Mesenteric fat pad (tissue), 1 donor: ENCODE measurements at places on chromosomes 16 and 17. TPM values are rescaled to one million over a fixed set of nuclear protein-coding genes. Genes with fewer than 3 reads are reported as not detected.
A peak's percentile ranks its signal among the peaks of the same experiment; 100 is the strongest.

DNA sequence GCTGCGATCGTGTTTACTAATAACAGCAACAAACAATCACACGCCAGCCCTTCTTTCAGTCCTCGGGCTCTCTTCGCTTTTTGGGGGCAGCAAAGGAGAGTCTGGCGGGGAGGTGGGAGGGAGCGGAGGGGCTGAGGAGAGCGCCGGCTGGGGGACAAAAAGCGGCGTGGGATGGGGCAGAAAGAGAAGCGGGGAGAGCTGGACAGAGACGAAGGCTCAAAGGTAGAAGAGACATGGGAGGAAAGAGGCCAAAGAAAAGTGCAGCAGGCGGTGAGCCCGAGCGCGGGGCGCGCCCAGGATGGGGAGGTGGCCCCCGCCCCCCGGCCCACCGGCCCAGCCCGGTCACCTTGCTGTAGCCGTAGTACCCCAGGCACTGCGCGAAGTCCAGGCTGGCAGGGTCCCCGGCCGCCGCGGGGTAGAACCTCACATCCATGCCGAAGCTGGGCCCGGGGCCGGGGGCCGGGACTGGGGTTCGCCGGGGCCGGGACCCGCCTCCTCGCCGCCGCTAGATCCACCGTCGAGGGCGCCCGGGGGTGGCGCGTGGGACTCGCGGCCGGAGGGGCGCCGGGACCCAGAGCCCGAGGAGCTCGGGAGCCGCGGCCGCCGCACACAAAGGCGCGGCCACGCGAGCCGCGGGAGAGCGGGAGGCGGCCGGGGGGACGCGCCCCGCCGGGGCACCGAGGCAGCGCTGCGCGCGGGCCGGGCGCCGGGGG is 496 bp downstream of the TOX3 start:
- DNase-seq: no peak

PIRT gene
- total RNA-seq: not detected

GRCh38 chr17:37824534-37825485 is 80.0 kb upstream of the HNF1B start:
- DNase-seq: no peak

DNA sequence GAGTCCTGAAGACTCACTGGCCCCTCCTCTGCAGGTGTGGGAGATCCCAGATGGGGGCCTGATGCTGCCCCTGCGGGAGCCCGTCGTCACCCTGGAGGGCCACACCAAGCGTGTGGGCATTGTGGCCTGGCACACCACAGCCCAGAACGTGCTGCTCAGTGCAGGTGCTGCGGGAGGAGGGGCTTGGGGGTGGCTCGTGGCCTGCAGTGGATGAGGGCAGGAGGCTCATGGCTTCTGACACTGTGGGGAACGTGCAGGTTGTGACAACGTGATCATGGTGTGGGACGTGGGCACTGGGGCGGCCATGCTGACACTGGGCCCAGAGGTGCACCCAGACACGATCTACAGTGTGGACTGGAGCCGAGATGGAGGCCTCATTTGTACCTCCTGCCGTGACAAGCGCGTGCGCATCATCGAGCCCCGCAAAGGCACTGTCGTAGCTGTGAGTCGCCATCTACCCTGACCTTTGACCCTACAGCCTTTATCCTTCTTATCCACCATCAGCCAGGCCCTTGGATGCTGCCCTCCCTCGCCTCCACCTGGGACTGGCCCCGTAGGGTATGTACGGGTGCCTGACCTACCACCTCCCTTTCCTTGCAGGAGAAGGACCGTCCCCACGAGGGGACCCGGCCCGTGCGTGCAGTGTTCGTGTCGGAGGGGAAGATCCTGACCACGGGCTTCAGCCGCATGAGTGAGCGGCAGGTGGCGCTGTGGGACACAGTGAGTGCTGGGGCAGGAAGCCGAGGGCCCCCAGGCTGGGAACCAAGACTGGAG is 3.6 kb downstream of the CORO1A start:
- peak; percentile 92 for DNase-seq

DNA sequence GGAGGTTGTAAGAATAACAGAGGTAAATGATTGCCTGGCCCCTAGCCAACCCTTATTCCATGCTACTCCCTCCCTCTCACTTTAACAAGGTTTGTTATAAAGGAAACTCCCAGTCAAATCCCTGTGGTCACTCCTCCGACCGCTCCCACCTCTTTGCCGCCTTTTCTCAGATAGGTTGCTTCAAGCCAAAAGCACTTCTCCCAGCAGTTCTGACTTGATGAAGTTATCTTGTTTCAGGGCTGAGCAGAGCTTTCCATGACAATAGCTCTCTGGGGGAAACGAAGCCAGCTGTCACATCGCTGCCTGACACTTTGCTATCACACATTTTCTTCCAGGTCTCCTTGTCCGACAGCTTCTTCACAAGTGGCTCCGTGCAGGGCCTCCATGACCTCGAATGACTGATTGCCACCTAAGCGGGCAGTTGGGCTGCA is 278.6 kb downstream of the HAPSTR1 start:
- DNase-seq: no peak

GRCh38 chr16:13322336-13322735 is 420.9 kb downstream of the SHISA9 start:
- DNase-seq: no peak

DNA sequence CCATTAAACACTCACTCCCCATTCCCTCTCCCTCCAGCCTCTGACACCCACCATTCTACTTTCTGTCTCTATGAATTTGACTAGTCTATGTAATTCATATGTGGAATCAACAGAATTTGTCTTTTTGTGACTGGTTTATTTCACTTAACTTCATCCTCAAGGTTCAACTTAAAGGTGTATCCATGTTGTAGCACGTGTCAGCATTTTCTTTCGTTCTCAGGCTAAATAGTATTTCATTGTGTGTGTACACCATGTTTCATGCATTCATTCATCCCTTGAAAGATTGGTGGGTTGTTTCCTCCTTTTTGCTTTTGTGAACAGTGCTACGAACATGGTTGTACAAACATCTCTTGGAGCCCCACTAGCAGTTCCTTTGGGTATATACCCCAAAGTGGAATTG is 36.0 kb downstream of the ATP2C2 start:
- no peak for DNase-seq

- no peak for DNase-seq
Observed at GRCh38 chr17:29451121-29451742, 61.1 kb downstream of the TAOK1 start.

DNA sequence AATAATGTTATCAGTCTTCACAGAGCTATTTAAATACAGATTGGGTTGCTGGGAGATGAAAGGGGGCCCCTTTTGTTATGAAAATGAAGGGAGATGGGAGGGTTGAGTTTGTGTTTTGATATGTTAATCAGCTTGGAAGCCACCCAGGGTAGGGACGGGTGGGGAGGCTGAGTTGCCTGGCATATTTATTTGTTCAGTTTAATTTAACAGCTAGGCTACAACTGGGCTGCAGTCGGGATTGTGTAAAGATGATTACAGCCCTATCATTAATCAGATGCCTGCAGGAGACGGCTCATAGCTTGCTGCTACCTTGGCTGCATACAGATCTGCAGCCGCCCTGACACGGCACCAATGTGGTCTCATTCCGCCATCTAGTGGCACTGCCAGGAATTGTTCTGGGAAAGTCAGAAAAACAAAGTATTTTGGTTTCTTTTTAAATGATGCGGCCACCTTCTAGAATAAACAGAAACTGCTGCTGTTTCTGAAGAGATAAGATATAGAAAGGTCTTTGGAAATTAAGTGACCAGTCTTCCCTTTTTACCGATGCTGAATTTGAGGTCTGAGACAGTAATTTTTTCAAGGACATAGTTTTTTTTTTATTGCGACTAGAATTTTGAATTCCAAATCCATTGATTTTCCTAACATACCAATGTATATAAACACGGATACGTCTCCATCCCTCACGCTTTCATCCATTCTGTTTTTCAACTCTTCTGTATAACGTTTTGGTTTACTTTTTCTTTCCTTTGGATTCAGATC is 458.0 kb upstream of the ASIC2 start:
- DNase-seq: no peak

MYH3 gene
- 3.8 TPM for total RNA-seq

GRCh38 chr16:10635365-10636021 is 55.1 kb upstream of the EMP2 start:
- DNase-seq: no peak

GRCh38 chr16:88650749-88651275 is at the start of gene CYBA:
CYBA (minus strand) TSS chr16:88651053; CDS start chr16:88651013, 40 bp downstream.
- no peak for DNase-seq

DNA sequence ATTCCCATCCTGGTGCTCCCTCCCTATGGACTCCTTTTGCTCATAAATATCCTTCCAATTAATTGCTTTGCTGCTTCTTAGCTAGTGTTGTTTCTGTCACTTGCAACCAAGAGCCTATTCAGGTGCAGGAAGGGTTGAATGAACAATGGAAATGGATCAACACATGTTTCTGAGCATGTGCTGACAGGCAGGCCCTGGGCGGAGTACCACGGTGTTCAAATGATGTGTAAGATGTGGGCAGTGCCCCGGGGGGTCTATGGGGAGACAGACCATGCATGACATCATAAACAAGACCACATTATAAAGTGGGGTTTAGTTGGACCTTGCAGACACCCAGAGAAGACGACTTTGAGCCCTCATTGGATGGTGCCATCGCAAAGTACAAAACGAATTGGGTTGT is 48.4 kb upstream of the MEOX1 start:
- DNase-seq: no peak

DNA sequence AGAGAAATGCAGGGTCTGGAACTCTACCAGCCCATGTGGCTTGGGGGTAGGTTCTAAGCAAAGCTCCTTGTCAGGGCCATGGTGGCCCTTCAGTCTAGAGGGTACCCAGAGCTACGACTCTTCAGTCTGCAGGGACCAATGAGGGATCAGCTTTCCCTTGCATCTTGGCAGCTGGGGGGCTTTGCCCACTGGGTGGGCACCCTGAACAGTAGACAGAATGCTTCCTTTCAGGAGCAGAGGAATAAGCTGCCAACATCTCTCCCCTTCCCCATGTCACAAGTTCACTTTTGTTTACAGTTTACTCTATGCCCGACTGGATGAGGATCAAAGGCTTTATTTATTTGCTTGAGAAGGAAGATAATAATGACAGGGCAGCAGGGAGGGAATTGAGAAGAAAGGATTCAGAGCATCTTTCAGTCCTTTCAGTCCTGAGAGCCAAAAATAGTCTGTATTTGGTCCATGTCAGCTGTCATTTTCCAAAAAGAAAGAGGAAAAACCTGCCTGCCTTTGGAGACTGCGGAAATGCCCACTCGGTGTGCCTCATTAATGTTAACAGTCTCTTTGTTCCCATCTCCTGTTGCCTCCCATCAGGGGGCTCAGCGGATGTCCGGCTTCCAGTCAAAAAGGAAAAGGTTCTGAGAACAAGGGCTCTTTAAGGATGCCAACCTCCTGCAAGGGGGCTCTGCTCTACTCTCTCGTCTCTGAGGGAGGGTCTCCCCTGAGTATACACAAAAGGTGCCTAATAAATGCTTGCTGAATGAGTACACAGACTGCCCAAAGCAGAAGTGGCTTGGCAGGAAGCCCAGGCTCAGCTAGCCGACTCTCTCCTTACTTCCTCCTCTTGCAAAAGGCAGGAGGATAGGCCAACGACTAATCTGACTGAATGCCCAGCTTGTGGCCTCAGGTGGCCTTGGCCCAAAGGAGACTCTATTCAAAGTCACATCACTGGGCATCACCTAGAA is 17.1 kb downstream of the TRAF4 start:
- peak; percentile 87 for DNase-seq

GRCh38 chr16:17408296-17408695 is 62.5 kb downstream of the XYLT1 start:
- DNase-seq: no peak

CDYL2 gene
- 24.0 TPM for total RNA-seq

DNA sequence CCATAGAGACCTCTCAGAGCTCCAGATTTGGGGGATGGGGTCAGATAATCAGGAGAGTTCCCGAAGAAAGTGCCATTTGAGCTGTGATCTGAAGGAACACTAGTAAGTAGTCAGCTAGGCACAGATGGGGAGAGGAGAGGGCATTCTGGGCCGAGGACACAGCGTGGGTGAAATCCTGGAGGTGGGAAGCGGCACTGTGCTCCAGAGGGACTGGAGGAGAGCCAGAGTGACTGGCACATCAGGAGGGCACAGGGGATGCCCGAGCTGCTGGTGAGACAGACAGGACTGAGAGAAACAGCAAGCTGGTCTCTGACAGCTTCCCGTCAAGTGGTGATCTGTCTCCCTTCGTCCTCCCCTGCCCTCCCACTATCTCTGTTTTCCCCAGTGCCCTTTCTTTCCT is 40.6 kb downstream of the KNOP1 start:
- DNase-seq: peak; percentile 53

KCNG4 gene
- not detected for total RNA-seq

GRCh38 chr17:46191322-46192188 is 1.7 kb downstream of the KANSL1 start:
- no peak for DNase-seq

TMEM107 gene
- total RNA-seq: 16.3 TPM

DNA sequence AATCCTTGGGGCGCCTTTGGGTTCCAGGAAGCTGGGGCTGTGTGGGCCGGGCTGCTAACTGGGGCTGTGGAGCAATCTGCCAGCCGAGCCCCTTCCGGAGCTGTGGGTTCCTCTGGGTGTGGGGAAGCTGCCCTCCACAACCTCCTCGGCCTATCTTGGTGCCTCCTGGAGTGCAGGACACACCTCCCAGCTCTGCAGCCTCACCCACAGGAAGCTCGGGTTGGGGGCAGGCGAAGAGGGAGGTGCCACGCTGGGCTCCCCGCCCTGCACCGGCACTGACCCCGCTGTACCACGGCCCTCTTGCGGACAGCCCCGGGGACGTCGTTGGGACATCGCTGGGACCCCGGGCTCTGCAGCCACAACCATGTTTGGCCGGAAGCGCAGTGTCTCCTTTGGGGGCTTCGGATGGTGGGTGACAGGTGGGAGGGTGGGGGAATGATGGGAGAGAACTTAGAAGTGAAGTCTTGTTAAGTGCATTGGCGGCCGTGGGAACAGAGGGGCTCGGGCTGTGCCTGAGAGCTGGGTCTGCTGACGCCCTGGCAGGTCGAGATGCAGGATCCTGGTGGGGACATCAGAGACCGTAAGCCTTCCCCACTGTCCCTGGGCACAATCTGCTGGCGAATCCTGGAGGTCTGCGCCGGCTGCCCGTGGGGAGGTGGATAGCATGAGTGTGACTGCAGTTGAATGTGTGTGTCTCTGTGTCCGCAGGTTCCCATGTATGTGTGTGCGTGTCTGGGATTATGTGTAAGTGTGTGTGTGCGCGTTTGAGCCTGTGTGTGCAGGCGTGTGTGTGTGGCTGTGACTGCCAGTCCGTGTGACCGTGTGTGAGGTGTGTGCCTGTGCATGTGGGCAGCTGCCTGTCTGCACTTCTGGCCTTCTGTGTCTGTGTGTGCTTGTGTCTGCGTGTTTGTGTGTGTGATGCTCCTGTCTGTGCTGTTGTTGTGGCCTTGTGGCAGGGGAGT is at the start of gene RAP1GAP2:
Gene RAP1GAP2 (plus strand): TSS at position 275 of the 962 bp plus-strand sequence. CDS start 90 bp downstream, at position 365.
- DNase-seq: no peak
